Renal cortex interstitium (tissue), 15 donors: ENCODE measurements at places on chromosomes 2 and 18.

- no peak for DNase-seq
These were observed 37.4 kb downstream of the MYO7B start for GRCh38 chr2:127572841-127573240.

DNA sequence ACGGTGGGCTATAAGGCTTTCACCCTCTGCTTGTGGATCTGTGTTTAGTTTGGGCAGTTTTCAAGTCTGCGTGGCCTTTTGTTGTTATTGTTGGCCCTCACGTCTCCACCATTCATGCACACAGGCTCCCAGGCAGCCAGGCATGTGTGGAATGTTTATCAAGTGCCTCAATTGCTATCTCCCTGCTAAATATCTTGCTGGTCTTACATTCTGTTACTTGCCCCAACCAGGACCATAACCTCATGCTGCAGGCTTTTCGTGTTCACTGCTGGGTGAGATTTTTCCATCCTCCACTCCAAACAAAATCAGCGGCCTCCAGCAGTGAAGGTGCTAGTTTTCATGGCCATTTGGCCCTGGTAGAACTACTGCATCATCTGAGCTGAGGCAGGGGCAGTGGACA lies 63.0 kb upstream of the DSC1 start:
- DNase-seq: no peak

GRCh38 chr2:41900101-41900577 lies 147.7 kb upstream of the PKDCC start:
- no peak for DNase-seq

- DNase-seq: no peak
These were observed 4.0 kb downstream of the SLC14A2 start for GRCh38 chr18:45619062-45619825.

DNA sequence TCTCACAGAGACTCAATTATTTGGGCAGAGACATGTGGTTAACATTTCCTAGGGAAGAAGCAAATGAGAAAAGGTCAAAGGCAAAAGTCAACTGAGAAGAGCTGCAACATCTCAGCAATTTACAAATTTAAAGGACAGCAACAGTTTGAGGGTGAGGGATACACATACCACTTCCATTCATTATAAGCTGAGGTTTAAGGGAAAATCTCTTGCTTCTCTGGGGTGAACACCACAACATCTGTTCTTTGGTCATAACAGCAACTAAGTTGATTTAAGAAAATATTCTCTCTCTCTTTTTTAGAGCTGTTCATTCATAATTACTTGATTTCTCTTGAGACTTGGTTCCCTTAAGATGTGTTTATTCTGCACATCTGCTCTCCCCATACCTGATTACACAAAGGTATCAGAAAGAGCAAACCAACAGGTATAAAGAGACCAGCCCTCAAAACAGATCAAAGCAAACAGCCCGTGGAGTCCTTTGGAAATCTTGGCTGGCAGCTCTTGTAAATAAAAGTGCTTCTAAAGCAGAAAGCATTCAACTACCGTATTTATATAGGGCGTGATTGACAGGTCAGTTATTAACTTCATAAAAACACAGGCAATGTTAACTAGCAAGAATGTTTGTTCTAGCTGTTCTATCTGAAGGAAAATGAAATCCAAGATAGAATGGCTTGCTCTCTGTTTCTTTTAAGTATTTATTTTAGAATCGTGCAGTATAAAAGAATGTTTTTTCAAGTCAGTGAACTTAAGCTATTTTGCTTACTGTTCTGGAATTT lies 132.8 kb downstream of the THADA start:
- DNase-seq: no peak

DNA sequence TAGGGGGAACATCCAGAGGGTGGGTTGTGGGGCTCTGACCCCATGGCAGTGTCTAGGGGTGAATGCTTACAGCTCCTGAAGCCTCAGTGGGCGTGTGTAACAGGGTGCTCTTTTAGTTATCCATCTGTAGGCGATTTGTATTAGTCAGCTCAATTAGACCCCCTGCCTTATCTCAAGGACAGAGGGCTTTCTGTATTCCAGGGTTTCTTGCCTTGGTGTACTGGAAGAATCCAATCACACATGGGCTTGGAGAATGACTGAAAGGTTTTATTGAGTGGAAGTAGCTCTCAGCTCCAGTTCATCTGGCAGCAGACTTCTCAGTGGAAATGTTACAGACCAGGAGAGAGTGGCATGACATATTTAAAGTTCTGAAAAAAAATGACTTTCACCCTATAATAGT lies 334.0 kb upstream of the GCFC2 start:
- no peak for DNase-seq

GRCh38 chr18:26778054-26778393 lies 87.5 kb downstream of the AQP4 start:
- DNase-seq: no peak

GRCh38 chr2:34738691-34739090 lies 1139.6 kb upstream of the FAM98A start:
- DNase-seq: no peak

GRCh38 chr18:74834424-74835309 lies 237.0 kb downstream of the ZNF407 start:
- DNase-seq: no peak

DNA sequence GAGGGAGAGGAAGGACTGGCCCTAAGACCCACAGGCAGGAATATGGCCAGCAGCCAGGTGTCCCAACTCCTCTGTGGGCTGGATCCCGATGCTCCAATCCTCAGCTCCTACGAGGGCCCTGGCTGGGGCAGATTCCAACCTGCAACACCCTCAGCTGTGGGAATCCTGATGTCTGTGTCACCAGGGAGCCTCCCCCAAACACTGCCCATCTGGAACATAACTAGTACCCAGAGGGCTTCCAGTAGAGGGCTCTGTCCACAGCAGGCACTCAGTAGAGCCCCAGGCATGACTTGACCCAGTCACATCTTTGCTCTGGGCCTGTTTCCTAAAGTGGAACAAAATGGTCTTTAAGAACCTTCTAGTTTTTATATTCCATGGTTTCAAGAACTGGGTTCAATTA lies 20.6 kb upstream of the LOXHD1 start:
- DNase-seq: no peak

- DNase-seq: no peak
These were observed 60.0 kb downstream of the MYO1B start for GRCh38 chr2:191304939-191305875.

DNA sequence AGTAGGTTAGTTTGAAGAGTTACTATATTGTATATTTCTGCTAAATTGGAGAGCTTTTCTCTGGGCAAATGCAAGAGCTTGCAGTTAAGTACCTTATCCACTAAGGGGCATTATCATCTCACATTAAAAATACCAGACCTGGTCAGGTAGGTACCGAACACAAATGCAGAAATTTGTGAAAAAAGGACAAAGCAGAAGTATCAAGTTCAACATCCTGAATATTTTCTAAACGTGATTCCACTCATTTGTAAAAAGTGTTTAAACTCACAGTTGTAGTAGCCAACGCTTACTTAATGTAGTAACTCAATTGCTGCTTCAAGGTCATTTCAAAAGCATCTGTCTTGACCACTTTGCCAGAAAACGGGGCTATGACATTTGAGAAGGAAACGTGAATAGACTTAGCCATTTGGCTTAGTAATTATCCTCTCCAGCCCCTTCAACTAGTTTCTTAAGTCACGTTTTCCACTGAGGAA lies 52.1 kb downstream of the CYRIA start:
- no peak for DNase-seq

DNA sequence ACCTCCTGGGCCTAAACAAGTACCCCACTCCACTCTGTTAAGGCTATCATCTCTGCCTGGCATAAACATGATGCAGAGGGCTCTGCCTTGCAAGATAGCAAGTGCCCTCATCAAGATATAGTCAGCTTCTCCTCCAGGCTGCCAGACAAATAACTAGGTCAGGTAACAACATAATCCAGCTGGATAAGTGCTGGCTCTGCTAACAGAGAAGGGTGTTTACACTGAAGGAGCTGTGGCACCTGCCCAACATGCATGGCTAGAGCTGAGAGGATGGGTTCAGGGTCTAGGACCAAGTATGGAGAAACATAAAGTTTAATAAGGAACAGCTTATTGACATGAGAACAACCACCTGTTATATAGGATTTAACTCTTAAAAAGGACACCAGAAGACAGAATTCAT lies 42.8 kb downstream of the DLGAP1 start:
- no peak for DNase-seq
